ENCODE measurements at places on chromosomes 12 and 14. TPM values are rescaled to one million over a fixed set of nuclear protein-coding genes. Genes with fewer than 3 reads are reported as not detected.
A peak's percentile ranks its signal among the peaks of the same experiment; 100 is the strongest.

GRCh38 chr12:89706986-89707702, 1.5 kb downstream of the ATP2B1 start:
- peak; percentile 76 for DNase-seq

GRCh38 chr14:50728836-50729235, 60.7 kb upstream of the SAV1 start:
- DNase-seq = no peak

GRCh38 chr12:109879351-109880042, 844 bp downstream of the GLTP start:
- DNase-seq = no peak

- no peak for DNase-seq
These were observed 17.1 kb downstream of the ERP27 start for GRCh38 chr12:14921218-14921617.

GRCh38 chr12:123952037-123952436, 20.6 kb downstream of the CCDC92 start:
- DNase-seq = no peak

DNA sequence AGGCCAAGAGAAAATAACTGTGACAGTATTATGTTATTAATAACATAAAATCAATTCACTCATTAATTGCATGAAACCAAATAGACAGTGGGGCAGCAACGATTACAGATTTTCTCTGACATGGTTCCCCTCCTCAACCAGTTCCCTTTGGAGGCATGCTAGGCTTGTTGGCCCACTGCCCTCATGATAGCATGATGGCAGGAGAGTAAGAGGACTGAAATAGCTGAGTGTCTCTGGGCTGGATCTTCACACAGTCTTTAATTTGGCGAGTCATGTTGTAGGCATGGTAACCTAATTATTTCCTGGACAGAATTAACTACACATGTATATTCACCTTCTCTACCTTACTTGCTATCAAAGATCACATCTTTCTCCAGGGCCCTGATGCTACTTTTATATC, 266.2 kb upstream of the PELI2 start:
- no peak for DNase-seq

DNA sequence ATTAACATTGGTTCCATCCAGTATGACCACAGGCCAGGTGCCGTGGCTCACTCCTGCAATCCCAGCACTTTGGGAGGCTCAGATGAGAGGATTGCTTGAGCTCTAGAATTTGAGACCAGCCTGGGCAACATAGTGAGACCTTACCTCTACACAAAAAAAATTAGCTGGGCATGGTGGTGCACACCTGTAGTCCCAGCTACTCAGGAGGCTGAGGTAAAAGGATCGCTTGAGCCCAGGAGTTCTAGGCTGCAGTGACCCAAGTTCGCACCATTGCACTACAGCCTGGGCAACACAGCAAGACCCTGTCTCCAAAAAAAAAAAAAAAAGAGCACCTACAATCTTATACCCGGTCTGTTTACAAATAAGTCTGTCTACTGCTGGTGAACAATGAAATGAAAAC, 9.9 kb downstream of the LTA4H start:
- DNase-seq = no peak

GRCh38 chr12:6532927-6533652, 1.2 kb upstream of the GAPDH start:
- peak; percentile 89 for DNase-seq

DNA sequence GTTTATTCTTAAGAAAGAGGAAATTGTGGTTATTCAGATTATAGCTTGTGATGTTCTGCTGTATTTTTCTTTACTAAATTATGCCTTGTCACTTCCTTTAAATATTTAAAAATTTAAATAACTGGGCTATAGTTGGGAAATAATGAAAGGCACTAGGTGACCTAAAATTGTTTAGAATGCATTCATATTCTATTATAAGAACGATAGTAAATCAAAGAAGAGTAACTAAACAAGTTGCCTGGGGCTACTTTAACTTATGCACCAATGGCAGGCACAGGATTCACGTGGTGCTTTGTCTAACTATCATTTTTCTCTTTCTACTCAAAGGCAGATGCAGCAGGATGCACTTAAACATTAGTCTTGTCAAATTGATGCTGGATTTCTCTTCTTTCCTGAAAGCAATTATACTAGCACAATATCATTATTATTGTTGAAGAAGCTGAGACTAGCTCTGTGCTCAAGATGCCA, 190.7 kb upstream of the PPFIA2 start:
- DNase-seq = no peak

GRCh38 chr12:30640392-30640791, 55.3 kb downstream of the IPO8 start:
- no peak for DNase-seq

DNA sequence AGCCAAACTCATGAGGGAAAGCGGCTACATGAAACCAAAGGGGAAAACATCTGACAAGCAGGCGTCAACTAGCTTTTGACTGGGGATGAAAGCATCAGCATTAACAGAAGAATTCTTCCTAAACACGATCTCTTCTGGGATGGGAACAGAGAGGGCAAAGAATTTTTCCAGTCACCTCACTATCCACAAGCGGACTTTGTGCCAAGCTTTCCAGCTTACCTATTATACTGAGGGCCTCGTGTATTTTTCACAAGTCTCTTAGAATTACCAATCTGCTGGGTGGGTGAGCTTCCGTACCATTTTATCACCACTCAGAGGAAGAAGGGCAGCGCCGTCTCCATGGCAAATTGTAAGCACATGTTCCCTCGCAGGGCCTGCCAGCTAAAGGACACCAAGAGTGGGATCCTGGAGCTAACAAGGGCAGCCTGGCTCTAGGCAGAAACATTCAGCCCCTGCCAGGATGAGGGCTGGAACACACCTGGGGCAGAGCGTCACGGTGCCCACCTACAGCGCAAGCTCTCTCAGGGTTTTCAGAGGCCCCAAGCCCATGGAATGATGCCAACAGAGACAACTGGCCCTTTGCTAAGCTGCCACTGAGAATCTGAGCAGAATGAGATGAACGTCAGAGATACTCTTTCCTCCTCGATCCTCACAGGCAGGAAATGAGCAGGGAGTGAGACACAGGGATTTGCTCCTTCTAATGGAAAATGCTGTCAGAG, 74.6 kb downstream of the CHGA start:
- no peak for DNase-seq

Gene TEX52
- total RNA-seq = not detected

Gene LRP6
- 7.0 TPM for total RNA-seq

Gene CLEC6A
- not detected for total RNA-seq

Gene KRT85
- total RNA-seq = not detected

Gene A2ML1
- not detected for total RNA-seq

Data from spleen (tissue), 13 donors.